KBM-7 (cell line): ENCODE measurements at places on chromosomes 1 and 21.

- peak; percentile 68 for DNase-seq
Measured at GRCh38 chr1:87325982-87326738, 2.5 kb upstream of the LMO4 start.

- DNase-seq, result no peak
Measured at GRCh38 chr1:209106237-209106741, 477.2 kb upstream of the CAMK1G start.

DNA sequence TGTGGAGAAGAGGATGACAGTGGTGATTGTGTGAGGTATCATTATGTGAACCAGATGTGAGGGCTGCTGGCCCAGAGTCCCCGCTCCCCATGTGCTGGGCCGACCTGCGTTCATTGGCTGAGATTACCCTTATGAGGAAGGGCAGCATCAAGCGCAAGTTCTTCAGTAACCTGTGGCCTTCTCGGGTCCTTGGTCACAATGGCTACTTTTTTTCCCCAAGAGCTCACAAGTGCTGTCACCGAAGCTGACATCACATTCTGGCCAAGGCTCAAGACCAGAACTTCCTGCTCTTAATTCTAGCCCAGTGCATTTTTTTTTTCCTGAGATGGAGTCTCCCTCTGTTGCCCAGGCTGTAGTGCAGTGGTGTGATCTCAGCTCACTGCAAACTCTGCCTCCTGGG, 262.9 kb downstream of the RHOU start:
- DNase-seq, result no peak

GRCh38 chr21:17903929-17904639, 84.9 kb upstream of the C21orf91 start:
- DNase-seq, result no peak

- no peak for DNase-seq
Measured at GRCh38 chr1:27098431-27099134, 56.3 kb downstream of the SLC9A1 start.

- DNase-seq, result no peak
Measured at GRCh38 chr21:31564439-31564838, 95.1 kb upstream of the SOD1 start.

- no peak for DNase-seq
Measured at GRCh38 chr1:184881941-184882913, 92.1 kb downstream of the NIBAN1 start.

- no peak for DNase-seq
Measured at GRCh38 chr1:199356561-199356960, 670.9 kb upstream of the NR5A2 start.

GRCh38 chr1:64537942-64538341, 68.0 kb downstream of the CACHD1 start:
- DNase-seq, result no peak

DNA sequence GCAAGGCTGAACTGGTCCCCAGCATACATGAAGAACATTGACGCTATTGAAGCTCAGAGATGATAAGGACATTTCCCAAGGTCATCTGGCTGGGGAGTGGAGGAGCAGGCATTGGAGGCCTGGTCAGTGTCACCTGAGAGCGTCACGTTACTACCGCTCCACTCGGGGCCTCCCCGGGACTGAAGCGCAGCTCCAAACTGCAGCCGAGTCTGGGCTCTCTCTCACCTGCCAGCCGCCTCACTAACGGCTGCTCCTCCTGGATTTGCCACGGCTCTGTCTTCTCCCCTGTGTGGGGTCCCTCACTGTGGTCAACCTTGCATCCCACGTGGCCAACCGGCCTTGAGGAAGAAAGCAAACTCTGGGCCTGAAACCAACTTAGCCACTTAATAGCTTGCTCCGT, 111.3 kb downstream of the ADSS2 start:
- no peak for DNase-seq

DNA sequence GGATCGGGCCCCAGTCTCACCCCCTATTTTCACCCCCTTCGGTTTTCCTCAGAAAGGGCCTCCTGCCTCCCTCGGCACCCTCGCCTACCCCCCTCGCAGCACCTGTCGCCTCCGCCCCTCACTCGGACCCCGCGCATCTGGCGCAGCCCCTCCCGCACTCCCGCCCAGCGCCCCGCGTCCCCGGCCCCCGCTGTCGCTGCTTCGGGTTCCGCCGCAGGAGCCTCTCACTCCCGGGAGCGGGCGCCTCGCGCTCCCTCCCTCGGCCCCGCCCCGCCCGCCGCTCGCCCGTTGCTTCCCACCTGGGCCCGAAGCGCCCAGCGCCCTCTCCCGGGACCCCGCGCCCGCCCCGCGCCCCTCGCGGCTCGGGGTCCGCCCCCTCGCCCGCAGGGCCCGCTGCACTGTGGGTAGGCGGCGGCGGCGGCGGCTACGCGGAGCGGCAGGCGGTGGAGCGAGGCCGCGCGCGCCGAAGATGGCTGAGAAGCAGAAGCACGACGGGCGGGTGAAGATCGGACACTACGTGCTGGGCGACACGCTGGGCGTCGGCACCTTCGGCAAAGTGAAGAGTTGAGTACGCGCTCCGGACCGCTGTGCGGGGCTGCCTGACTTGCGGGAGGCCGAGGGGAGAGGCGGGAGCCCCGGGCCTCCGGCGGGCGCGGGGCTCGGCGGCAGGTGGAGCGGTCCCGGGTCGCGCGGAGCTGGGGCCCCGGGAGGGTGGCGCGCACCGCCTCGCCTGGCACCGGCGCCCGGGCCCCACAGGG, at the start of gene PRKAA2:
Gene PRKAA2 (plus strand): TSS at position 396 of the 758 bp plus-strand sequence. CDS start 74 bp downstream, at position 470.
- peak; percentile 6 for DNase-seq

DNA sequence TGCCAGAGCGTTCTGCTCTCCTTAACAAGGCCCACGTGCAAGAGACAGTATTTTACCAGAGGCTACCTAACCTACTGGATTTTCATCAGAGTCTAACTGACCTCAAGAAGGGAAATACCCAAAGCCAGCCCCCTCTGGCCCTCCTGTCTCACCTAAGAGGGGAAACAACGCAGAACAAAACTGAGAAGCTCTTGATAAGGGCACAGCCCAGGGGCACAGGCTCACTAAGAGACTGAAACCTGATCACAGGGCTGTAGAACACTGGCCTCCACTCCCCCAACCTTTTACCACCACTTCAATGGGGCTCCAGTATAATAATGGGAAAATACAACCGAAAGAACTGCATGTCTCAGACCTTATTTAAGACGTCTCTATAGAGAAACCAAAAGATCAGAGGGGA, 449.5 kb upstream of the CAMK1G start:
- no peak for DNase-seq

DNA sequence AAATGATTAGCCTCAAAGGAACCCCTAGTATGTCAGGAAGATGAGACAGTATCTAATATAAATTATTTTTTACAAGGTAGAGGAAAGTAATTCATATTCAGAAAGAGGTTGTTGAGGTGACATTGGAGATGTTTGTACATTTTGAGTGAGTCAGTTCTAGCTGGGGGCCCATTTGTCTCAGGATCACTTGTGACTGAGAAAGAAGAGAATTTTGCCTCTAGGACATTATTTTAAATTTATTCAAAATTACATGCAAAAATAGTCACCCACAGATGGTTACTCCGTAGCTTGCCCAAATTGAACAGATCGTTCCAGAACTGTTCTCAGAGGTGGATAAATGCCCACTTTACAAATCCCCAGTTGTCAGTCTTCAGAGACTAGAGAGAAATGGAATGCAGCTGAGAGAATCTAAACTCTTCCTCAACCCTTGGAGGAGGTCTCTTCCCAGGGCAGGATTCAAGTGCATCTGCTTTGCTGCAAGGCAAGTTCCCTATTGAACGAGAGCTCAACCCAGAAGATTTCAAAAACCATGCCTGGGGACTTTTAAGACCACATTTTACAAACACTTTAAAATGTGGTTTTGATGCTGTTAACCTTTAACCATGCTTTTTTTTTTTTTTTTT, 987.8 kb upstream of the ADAMTS5 start:
- no peak for DNase-seq

DNA sequence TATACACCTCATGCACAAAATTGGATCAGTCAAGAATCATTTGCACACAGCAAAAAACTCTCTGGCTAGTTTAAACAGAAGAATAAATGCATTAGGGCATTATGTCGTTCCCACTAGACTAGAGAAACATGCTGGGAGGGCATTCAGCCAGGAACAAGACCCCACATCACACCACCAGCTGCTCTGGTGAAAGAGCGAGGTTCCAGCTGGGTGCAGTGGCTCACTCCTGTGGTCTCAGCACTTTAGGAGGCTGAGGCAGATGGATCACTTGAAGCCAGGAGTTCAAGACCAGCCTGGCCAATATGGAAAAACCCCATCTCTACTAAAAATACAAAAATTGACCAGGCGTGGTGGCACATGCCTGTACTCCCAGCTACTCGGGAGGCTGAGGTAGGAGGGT, 52.1 kb upstream of the BACE2 start:
- no peak for DNase-seq
